Activated CD8-positive, alpha-beta memory T cell treated with anti-CD3 and anti-CD28 coated beads for 4 hours (primary cell): ENCODE measurements at places on chromosomes 3 and 15.

GRCh38 chr3:43212914-43213611, 73.3 kb upstream of the SNRK start:
- no peak for DNase-seq

- DNase-seq, result peak; percentile 18
Observed at GRCh38 chr3:46504789-46505188, 7.0 kb downstream of the RTP3 start.

DNA sequence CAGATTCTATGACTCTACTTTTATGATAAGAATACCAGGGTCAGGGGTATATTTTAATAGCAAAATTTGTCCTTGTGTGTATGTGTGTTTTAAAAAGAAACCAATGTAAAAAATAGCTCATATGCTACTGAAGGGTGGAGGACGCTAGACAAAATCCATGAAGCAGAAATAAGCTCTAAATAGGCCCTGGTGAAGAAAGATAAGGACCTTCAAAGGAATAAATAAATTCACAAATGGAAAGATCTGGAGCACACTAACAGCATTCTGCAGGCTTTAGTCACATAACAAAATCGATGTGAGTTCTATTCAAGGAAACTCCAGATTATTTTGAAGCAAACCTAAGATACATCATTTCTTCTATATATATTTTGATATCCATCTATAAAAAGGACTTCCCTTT, 27.2 kb upstream of the ATP11B start:
- DNase-seq, result no peak

DNA sequence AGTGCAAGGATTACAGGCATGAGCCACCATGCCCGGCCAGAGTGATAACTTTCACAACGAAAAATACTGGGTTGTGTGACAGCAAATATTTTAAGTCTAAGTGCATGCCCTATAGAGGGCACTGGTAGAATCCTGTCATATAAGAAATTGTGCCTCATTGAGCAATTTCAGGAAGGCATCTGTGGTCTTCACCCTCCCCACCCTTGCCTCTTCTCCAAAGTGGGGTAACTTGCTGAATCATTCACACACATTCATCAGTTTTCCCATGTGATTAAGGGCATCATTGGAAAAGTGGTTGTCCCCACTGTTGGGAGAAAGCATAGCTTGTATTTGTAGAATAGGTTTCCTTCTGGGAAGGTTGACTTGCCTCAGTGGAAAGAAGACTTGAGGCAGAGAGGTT, 9.2 kb downstream of the MITF start:
- no peak for DNase-seq

DNA sequence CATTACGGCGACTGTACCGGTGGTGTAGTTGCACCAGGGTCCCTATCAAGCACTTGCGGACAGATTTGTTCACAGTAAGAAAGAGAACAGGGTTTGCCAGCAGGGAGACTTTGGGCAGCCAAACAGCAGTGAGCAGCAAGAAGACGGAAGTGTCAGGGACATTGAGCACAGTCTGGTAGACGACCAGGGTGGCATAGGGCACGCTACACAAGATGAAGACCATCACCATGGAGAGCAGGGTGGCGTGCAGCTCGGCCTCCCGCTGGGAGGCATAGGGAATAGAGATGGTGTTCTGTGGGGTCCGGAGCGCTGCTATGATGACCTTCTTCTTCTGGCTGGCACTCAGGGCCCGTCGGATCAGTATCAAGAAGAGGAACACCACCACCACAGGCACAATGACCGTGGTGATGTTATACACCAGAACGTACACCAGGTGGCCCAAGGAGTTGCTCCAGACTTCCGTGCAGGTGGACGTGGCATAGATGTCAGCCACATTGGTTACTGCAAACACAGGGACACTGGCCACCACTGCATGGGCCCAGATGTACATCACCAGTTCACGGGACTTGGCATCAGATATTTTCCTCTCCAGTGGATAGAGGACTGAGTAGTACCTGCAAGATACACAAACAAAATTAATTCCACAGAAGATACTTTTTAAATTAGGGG, 19.1 kb upstream of the FSIP1 start:
- no peak for DNase-seq

- DNase-seq, result no peak
Observed at GRCh38 chr3:50189989-50190388, 1.4 kb upstream of the GNAT1 start.

DNA sequence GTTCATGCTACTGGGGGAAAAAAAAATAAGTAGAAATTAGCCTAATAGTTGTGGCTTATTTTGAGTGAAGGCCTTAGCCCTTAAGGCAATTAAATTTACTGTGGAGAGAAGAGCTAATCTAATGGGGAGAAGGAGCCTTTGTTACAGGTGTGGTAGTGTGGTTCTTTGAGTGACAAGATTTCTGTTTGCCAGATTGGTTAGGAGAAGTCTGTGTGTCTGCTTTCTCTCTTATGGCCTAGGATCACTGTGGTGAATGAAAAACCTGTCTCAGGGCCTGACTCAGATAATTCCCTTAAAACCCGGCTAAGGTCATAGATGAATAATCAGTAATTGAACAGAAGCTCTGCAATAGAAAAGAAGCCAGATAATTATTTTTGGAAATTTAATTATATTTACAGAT, 27.0 kb downstream of the OPA1 start:
- DNase-seq, result no peak

GRCh38 chr15:85302271-85302670, 78.1 kb upstream of the AKAP13 start:
- DNase-seq, result no peak

DNA sequence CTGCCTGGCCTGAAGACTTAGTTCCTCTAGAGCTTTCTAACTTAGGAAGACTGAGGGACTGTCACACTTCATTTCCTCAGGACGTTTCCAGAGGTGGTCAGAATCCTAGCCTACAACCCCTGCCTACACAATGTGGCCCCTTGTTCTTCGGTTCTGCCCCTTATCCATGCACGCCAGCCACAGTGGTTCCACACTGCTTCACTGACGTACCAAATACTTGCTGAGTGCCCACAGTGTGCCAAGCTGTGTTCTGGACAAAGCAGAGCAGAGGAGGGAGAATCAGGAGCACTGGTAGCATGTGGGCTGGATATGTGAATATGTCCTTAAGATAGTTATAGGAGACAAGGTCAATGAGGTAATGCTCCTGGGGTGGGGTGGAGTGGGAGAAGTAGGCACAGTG, 70.5 kb upstream of the SAMMSON start:
- DNase-seq, result no peak

DNA sequence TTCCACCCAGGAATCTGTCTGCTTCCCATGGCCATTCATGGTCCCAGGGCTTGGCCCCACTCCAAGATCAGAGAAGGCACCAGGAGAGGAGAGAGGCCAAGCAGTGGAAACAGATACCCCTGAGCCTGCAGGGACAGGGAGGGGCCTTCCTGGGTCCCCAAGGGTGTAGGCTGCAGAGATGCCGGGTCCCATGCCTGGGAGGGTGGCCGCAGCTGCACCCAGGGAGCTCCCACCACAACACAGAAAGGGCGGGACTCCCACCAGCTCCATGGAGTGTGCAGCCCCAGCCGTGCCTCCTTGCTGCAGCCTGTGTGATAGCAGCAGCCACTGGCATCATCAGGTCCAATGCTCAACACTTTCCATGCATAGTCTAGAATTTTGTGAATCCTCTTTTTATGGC, 331.5 kb downstream of the UACA start:
- no peak for DNase-seq

- DNase-seq, result no peak
Observed at GRCh38 chr15:63970621-63971426, 75.5 kb downstream of the DAPK2 start.

DNA sequence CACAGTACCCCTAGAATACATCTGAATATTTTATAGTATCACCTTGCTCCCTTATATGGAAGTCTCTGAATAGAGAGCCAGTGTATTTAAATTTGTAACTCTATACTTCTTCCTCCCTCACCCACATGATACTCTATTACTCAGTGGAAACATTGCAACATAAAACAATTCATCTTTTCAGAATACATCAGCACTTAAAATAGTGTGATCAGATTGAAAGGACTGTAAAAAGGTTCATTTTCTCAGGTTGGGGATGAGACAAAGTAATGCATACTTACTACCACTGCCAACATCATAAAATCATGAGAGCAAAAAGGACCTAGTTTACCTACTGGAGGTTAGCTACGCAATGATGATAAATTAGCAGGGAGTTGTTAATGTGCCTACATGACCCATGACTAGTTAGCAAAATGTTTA, 13.8 kb upstream of the THRB start:
- DNase-seq, result no peak

DNA sequence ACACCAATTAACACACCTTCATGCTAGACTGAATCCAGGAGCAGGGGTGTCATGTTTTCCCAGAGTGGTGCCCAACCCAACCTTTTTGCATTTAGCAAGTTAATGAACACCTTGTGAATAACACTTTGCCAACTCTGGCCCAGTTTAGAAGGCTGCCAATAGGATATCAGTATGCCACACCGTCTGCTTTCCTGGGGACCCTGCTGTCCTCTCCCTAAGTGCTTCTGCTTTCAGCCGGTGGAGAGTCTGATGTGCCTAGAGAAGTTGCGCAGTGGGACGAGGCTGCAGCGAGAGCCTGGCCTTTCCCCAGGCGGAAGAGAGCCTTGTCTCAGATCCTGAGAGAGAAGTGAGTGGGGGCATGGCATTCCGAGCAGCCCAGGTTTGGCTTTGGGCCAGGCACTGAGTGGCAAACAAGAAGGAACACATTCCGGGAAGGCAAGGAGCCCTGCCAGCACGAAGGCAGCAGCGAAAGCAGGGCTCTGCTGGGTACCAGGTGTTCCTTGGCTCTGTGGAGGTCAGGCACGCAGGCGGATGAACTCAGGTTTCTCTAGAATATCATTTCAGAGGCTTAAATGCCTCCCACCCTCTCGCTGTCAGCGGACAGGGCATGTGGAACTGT, 36.9 kb downstream of the SENP8 start:
- no peak for DNase-seq
